Activated T-helper 9 cell treated with anti-CD3 and anti-CD28 coated beads, Interleukin-2, amount 50 U/mL, for 16 hours (primary cell): ENCODE measurements at places on chromosomes 3 and 15.

DNA sequence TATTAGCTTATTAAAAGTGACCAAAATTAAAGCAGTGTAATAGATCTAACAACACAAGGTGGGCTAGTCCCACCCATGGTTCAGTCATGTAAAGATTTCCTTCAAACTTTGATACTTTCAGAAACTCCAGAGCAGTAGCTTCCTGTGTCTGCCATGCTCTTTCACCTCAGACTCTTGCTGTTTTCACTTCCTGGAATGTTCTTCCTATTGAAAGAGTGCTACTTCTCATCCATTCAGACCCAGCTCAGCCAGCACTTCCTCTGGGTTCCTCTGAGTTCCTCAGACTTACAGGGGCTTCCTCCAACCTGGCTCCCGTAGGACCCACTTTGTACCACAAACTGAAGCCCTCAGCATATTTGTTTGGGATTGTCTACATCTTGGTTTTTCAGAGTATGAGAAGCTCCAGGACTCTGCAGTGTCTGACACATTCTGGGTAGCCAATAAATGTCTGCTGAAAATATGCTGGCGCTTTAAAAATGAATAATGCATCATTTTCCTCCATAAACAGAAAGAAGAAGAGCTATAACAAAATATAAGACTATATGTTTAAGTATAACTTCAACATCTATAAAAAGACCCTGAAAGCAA lies 18.0 kb downstream of the NCEH1 start:
- DNase-seq = no peak

- no peak for DNase-seq
Measured at GRCh38 chr3:136350557-136350956, 100.4 kb downstream of the PCCB start.

GRCh38 chr3:127697551-127698240 lies 24.9 kb downstream of the ABTB1 start:
- no peak for DNase-seq

GRCh38 chr3:165523801-165524200 lies 313.4 kb downstream of the BCHE start:
- DNase-seq = no peak

DNA sequence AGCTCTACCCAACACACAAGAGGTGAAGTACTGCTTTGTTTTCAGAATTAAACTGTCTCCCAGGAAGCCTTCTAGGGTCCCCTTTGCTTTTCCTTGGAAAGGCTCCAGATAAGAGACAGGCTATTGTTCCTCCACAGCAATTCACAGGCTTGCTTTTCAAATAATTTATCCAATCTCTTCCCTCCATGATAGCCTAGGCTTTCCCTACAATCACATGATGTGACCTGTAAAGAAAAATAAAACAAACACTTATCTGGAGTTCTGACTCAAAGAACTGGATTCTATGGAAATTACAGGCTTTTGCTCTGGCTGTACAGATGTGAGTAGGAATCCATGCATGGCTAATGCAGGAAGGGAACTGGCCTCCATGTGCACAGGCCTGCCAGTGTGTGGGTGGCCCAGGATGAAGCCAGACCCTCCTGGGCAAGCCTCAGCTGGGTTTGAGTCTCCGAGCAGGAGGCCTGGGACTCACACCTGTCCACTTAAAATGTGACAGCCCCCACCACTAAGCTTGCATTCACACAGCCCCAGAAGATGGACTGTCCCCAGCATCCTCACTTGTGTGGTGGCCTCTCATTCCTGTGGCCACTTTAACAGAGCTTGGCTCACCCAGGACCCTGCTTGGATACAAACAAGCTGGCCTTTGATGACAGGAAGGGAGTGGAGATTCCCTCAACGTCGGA lies 75.8 kb upstream of the LEKR1 start:
- DNase-seq = no peak

GRCh38 chr15:69666921-69667811 lies 214.5 kb downstream of the RPLP1 start:
- no peak for DNase-seq

- DNase-seq = no peak
Measured at GRCh38 chr3:192246847-192247559, 480.3 kb downstream of the FGF12 start.

DNA sequence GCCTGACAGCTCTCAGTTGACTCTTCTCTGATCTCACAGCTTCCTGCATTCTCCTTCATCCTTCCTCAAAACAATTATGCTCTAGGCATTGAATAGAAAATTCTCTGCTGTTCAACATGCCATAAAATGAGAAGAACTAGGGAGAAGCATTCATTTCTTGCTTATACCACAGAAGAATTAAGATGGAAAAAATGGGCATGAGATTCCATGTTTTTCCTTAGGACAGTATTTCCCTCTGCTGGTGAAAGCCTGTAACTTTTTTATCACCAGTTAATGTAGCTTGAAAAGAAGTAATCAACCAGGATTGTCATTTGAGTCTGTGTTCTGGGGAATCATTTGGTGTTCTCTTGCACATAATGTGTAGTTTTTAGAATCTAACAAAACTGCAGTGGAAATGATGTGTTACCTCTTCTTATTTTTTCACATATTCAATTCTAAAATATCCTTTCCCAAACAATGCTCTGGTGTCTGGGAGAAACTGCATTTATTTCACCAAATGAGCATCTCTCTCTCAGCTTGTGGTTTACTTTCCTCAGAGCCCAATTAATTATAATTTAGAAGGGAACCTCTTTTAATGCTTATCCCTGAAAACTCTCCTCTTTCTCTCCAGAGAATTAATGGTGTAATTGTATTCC lies 92.8 kb upstream of the DCBLD2 start:
- DNase-seq = no peak

DNA sequence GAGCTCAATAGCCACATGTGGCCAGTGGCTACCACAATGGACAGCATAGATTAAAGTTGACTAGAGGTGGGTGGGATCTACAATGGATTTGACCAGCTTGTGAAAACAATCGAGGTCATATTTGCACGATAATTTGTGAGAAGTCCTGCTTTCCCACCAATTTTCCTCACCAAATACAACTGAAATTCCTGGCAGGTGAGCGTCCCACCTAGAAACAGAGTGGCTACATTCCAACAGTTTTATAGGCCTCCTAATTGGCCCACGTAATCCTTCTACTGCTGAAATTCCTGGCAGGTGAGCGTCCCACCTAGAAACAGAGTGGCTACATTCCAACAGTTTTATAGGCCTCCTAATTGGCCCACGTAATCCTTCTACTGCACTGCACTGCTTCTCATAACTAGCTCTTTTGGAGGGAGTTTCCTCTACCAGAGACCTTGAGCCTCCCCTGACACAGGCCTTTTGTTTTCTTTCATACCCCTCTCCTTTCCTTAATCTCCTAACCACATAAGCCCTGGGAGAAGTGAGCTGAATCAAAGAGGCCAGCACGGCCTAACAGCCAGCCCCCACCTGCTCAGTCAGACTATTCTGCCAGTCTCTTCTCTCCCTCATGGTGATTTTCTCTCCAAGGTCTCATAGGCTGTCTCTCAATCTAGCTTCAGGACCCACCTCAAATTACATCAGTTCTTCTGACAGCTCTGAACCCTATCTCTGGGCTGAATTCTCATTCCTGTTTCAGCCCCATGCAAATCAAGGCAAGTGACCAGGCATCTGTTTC lies 80.2 kb downstream of the BFSP2 start:
- DNase-seq = no peak

DNA sequence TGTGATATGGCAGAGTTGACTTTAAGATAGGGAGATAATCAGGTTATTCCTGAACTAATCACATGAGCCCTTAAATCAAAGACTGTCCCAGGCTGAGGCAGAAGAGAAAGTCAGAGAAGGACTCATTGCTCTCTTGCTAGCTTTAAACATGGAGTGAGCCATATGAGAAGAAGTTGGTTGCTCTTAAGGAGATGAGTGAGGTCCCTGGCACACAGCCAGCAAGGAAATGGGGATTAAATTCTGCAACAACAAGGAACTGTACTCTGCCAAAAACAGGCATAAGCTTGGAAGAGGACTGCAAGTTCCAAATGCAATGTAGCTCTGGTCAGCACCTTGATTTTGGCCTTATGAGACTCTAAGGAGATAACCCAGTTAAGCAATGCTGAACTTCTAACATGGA lies 457.0 kb downstream of the PLOD2 start:
- no peak for DNase-seq

- DNase-seq = no peak
Measured at GRCh38 chr15:37682304-37682703, 252.1 kb upstream of the TMCO5A start.

- no peak for DNase-seq
Measured at GRCh38 chr3:134337071-134337482, 37.2 kb downstream of the AMOTL2 start.

DNA sequence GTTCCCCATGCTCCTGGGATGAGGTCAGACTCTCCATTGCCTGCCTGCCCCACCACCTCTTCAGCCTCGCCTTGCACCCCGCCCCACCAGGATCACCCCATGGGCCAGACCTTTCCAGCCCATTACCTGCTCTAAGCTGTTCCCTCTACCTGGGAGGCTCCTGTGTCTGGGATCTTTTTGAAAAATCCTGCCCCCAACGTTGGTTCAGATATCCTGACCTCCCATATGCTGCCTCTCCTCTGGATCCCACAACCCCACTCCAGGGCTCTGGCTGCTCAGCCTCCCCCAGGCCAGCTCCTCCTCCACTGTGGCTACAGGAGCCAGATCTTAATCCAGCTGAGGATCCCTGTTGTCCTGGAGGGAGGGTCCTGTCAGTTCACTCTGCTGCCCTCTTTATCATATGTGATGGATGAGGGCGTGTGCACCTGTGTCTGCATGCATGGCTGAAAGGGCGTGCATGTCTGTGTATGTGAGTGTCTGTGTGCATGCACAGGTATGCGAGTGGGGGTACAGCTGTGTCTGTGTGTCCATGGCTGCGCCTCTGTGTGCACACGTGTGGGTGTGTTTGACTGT lies 21.7 kb upstream of the ALAS1 start:
- no peak for DNase-seq

DNA sequence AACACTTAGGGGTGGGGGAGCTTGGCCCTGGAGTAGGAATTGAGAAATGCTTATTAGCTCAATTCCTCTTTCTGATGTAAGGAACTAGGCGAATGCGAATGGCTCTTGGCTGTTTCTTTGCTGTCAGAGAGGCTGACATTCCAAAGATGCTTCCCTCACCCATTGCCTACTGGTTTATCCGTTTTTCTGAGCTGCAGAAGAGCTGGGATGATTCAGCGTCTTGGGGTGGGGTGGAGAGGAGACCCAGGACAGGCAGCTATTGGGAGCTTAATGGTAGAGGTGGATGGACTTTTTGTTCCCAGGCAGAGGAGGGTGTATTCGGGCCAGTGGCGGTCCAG lies 9.8 kb downstream of the PLEKHO2 start:
- DNase-seq = no peak

- DNase-seq = no peak
Measured at GRCh38 chr3:152835601-152836102, 721 bp downstream of the P2RY1 start.

GRCh38 chr3:185416513-185416912 lies 53.6 kb downstream of the MAP3K13 start:
- no peak for DNase-seq

GRCh38 chr3:123533554-123534159 lies 51.2 kb downstream of the HACD2 start:
- DNase-seq = no peak

DNA sequence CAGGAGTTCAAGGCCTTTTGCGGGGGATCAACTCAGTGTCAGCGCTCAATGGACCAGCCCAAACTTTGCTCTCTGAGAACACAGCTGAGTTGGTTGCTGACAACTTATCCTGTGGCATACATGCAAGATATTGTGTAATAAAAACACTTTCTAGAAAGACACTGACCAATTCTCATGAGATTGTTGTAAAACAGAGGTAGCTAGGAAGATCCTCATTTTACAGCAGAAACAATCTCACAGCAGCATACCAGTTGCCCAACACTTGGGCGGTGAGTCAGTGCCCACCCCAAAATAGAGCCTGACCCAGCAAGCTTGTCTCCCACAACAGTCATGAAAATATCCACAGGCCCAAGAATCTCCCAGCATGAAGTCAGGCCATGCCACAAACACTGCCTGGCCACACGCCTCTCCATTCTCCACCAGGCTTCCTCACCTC lies 18.2 kb downstream of the KLHL6 start:
- no peak for DNase-seq

- DNase-seq = no peak
Measured at GRCh38 chr15:62119227-62119864, 45.7 kb downstream of the C2CD4B start.

DNA sequence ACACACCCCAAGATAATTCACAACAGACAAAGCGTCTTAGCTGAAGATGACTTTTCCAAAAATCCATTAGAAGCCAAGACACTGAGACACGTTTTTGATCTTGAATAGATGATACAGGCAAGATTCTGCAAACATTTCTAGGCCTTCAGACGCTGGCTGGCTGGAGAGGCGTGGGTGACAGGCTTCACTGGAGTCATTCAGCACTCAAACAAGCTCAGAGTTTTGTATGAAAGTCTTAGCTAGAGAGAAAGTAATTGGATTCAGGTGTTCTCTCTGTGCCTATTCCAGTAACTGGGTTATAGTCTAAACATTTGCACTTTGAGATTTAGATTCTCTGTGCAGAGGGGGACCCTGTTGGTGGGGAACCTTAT lies 147.7 kb upstream of the BHLHE40 start:
- no peak for DNase-seq

DNA sequence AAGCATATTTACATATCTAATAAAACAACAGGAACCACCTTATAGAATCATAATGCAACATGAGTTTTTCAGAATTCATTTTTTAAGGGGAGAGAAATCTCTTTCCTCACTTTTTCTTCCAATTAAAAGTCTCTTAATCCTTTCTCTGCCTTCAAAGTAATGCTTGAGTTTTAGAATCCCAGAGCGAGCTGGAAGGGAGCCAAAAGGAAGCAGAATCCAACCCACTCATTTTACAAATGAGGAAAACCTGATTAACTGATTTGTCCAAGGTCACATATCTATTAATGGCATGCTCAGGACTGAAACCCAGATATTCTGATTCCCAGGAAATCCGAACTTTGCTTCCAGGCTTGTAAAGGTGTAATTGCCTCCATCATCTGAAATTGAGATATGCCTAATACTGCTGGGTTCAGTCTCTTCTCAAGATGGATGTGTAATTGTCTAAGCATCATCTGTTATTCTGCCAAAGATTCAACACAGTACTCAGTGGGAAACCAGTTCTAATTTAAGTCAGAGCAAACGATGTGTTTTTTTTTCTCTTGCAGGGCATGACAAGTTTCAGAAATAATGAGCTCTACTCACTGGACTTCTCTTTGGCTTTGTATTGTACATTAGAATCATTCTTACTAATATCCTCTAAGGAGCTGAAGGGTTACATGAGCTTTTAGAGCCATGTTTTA lies 481.4 kb upstream of the CFAP20DC start:
- no peak for DNase-seq

- no peak for DNase-seq
Measured at GRCh38 chr3:79871656-79872055, 103.9 kb upstream of the ROBO1 start.

DNA sequence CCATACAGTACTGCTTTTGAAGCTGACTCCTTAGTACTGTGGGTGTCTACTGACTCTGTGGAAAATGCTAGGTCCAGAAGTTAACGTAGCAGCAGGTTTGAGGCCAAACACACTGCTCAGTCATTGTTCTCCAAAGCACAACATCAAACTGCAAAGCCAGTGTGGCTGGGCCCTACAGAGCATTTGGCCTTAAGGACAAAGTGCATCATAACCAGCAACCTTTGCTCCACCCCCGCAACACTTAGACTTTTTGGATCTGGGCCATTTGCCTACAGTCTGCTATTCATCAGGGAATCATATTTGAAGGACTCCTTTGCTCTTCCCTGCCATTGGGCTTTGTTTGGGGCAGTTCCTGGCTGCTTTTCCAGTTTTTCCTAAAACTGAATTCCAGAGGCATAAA lies 43.1 kb upstream of the ARL6 start:
- DNase-seq = no peak

- no peak for DNase-seq
Measured at GRCh38 chr3:120394347-120394746, 45.2 kb upstream of the LRRC58 start.
